ENCODE measurements at places on chromosomes 3 and 15.

- DNase-seq: peak; percentile 55
Observed at GRCh38 chr3:45462522-45463265, 74.3 kb downstream of the LARS2 start.

- no peak for DNase-seq
Observed at GRCh38 chr3:36650271-36650671, 114.1 kb downstream of the DCLK3 start.

- DNase-seq: no peak
Observed at GRCh38 chr3:14117468-14118399, 6.9 kb downstream of the CHCHD4 start.

GRCh38 chr15:25268166-25268565 lies 170.7 kb downstream of the UBE3A start:
- no peak for DNase-seq

DNA sequence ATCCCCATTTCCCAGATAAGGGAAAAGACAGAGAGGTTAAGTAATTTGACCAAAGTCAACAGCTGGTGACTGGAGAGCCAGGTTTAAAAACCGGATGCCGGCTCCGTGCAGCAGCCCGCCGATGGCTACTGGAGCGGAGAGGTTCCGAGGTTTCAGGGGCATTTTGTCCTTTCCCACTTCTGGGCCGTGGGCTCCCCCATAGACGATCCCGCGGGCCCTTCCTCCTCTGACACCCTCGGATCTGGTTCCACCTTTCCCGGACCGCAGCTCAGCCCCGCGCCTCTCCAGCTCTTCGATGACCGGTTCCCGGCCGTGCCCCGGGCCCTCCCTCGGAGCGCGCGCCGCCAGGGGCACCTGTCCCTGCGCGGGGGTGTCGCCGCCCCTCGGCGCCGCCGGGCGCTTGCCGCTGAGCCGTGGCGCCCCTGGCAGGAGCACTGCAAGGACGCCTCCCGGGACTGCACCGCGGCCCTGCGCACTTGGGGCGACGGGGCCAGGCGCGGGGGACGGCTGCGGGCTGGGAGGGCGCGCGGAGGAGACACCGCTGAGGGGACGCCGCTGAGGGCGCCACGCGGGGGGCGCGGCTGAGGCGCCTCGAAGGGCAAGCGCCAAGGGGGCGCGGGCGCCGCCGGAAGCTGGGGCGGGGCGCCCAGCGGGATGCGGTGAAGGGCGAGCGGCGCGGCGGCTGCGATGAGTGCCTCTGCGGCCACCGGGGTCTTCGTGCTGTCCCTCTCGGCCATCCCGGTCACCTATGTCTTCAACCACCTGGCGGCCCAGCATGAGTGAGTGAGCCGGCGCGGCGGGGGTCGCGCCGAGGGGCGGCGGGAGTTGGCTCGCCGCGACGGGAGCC lies at the start of gene TM6SF1:
TM6SF1 (plus strand) TSS at position 652 of the 847 bp plus-strand sequence; CDS start at position 688, 36 bp downstream.
- DNase-seq: no peak

- DNase-seq: no peak
Observed at GRCh38 chr3:179961703-179962078, 75.0 kb downstream of the PEX5L start.

DNA sequence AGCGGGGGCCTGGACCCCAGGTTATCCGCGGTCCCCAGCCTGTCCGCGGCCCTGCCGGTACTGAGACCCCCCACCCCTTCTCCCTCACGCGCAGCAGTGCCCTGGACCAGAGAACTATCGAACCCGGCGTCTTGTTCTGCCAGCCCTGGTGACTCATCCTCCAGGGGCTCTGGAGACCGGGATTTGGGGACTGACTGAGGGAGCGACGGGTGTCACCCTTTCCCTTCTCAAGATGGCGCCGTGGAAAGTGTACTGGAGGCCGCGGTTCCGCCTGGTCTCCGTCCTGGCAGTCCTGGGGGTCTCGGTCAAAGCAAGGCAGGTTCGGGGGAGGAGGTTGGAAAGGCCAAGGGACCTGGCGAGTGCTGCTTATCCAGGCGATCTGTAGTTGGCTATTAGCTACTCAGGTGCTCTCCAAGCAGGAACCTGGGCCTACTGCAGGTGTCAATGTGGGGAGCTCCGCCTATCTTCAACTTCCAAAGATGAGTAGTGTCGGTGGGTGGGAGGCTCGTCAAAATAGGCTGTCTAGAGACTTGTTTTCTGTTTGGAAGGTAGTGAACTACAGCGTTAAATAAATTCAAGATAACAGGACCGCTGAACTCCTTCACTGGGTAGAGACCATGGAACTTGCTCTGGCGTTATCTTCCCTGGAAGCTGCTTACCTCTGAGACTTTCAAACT lies 790 bp downstream of the RAB5A start:
- DNase-seq: peak; percentile 52

- no peak for DNase-seq
Observed at GRCh38 chr3:147886879-147887278, 477.7 kb downstream of the ZIC1 start.

All from stimulated activated CD4-positive, alpha-beta T cell treated with anti-CD3 and anti-CD28 coated beads, Interleukin-4, amount 100 ng/mL, for 24 hours (primary cell).